ENCODE measurements at places on chromosomes 16 and 17.

GRCh38 chr16:49468611-49469310 lies 95.2 kb downstream of the C16orf78 start:
- DNase-seq = no peak

- peak; percentile 51 for DNase-seq
Measured at GRCh38 chr17:59330053-59330942, 1.2 kb upstream of the YPEL2 start.

DNA sequence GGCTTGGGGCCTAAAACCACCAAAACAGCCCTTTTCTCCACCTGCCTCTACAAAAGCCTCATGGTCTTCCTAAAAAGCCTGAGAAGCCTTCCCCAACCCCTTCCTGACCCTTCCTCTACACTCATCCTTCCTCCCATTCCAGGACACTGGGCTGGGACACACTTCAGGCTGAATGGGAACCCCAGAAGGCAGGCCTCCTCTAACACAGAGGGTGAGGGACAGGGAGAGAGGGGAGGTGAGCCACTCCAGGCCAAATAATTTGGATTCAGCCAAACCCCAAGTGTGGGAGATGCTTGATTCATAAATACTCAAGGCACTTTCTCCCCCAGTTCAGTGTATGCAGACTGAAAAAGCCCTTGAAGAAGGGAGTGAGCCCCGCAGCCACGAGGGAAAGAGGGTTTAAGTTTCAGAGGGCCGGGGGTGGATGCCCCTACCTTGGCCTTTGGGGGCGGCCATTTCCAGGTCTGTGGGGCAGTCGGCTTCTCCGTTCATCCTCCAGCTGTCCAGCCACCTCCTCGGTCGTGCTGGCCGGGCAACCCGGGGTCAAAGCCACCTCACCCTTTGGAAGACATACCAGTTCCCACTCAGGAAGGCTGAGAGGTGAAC lies 1.6 kb downstream of the UBTF start:
- DNase-seq = no peak

DNA sequence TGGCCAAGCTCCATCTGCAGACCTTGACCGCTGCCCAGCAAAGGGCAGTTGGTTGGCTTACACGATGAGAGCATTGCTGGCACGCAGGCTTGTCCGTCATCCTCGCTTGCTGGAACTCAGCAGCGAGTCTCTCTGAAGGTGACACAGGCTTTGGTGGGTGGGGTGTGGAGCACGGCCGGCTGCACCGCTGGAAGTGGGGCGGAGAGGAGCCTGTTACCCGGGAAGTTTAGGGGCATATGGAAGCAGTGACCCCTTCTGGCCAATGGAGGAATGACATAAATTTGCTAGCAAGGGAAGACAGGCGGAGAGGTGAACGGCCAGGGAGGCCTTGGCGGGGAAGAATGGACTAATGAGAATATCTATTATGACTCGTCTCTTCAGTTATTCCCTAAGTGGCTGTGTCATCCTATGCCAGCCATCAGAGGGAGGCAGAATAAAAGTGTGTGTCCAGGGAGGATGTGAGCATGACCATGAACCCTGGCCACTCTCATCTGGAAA lies 65.9 kb upstream of the SDK2 start:
- no peak for DNase-seq

DNA sequence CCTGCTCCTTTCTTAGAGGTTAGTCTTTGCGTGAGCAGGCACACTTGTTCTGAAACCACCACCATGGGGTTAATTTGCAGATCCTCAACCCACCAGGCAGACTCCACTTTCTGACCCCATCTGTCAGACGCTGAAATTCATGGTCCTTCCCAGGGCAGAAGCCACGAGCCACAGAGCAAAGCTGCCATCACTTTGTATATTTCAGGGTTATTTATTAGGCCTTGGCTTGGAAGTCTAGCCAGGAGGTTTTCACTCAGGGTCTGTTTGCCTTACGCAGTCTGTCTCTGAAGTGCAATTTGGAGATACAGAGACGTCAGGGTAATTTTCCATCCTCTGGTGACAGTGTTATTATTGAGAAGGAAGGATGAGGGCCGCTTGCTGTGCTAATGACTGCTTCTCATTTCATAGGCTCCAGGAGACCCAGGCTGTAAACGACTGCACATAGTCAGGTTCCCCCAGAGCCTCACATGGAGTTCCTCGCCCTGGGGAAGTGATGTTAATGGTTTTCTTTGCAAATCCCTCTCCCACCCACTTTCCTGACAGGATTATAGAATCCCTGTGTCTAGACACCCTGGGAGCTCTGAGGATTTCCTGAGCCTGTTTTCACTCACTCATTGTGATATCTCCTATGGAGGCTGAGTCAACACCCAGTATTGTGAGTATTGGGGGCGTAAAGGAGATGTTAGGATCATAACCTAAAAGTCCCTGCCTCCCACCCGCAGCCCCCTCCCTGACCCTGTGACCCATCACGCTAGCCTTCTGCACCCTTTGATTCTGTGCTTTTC lies 269.0 kb downstream of the ABCC12 start:
- DNase-seq = no peak

DNA sequence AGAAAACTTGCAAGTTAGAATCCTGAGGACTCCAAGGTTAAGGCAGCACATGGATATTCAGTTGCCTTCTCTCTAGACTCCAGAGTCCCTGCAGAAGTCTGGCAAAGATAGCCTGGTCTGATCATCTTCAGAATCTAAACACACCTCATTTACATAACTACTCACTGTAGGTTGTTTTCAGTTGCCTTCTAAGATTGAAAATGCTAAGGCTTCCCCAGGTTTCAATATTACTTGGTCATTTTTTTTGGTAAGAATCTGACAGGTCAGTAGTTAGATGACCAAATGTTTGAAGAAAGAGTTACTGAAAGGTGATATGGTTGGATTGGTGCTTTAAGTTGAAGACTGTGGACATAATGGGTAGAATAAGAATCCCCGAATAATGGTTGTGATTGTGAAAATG lies 205.4 kb upstream of the KCNJ16 start:
- no peak for DNase-seq

DNA sequence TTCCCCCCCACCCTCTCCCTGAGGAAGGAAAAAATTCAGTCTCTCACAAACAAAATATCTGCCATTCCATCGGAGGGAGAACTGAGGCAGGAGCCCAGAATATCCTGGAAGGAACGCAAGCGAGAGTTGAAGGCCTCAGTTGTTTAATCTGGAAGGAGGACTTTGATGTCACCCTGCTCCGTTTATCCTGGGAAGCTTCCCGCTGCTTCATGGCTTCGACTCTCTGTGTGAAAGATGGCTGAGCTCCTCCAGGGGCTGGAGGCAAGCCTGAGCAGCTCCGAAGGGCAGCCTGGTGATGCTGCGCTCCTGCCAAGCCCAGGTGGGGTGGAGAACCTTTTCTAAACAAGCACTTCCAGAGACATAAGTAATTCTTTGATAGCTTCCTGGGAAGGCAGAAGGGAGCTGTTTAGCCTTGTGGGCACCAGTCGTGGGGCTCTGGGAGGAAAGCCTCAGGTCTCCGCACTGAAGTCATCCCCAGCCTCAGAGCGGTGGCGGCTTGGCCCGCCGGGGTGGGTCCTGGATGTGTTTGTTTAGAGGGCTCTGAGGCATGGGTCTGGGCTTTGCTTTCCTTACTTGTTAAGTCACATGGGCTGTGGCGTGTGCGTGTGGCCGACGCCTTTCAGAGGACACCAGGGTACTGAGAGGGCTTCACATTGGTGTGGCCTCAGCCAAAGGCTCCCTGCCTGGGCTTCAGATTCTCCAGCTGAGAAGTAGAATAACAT lies 7.9 kb downstream of the NKD1 start:
- DNase-seq = no peak

GRCh38 chr17:49074851-49075540 lies 57.6 kb upstream of the B4GALNT2 start:
- DNase-seq = no peak

DNA sequence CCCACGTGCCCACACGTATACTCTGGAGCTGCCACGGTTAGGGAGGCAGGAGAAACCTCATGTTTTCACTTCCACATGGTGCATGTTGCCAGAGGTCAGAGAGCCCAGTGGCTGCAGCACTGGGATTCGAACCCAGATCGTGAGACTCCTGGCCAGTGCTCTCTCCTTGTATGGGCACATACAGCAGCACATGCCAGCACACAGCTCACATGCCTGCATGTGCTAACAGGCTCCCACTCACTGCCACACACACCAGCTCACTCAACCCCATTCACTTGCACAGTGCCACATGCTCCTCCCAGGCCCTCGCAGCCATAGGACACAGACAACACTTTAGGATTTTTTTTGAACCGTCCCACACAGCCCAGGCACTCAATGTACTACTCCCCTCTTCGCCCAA lies 49.5 kb upstream of the MRPS23 start:
- no peak for DNase-seq

DNA sequence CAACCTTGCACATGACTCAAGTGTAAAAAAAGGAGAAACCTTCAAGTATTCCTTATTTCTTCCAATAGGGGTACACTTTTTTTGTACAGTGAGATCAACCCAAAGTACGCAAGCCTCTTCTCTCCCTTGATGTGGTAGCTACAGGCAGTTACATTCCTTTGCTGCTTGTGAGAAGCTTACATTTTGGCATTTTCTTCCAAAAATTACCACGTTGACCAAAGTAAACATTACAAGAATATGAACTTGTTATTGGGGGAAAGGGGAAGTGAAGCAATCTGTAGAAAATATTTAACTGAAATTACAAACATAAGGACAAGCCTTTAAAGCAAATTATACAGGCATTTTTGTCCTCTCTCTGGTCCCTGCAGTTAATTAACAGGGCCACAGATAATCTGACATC lies 97.0 kb upstream of the TOB1 start:
- no peak for DNase-seq

GRCh38 chr16:64621616-64622015 lies 500.2 kb downstream of the CDH11 start:
- DNase-seq = no peak

DNA sequence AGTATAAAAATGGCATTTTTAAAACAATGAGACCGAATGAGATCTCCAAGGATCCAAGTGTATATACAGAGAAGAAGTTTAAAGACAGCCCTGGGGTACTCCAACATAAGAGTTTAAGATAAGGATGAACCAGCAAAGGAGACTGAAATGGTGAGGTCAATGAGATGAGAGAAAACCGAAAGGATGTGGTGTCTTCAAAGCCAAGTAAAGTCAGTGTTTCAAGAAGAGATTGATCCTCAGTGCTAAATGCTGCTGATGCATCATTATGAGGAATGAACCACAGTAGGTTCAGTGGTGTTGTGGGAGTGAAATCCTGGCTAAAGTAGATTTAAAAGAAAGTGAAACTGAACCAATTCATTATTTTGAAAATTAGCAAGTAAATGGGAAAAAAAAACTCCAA lies 38.1 kb upstream of the NLK start:
- no peak for DNase-seq

DNA sequence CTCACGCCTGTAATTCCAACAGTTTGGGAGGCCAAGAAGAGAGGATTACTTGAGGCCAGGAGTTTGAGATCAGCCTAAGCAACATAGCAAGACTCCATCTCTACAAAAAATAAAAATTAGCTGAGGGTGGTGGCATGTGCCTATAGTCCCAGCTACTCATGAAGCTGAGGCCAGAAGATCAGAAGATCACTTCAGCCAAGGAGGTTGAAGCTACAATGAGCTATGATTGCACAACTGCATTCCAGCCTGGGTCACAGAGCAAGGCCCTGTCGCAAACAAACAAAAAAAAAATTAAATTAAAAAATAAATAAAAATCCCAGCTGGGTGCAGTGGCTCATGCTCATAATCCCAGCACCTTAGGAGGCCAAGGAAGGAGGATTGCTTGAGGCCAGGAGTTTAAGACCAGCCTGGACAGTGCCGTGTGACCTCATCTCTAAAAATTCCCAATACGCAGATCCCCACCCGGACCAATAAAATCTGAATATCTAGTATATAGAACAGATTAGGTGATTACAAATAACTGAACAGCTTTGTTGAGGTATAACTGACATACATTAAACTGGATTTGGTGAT lies 18.2 kb upstream of the ATF7IP2 start:
- no peak for DNase-seq

- peak; percentile 92 for DNase-seq
Measured at GRCh38 chr17:30433514-30433913, 43.7 kb upstream of the GOSR1 start.

DNA sequence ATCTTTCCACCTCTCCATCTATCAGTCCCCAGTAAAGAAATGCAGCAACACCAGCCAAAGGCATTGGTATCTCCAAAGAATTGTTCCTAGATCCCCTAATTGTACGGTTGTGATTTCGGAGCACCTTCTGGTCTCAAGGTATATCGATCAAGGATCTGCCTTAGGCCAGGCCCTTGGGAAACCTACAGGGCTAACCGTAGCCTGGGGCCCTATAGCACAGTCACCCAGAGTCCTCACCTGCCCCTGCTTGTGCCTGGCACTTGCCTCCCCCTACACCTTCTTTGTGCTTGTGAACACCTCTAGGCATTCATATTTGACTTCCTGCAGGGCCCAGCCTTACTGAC lies 16.8 kb upstream of the AURKB start:
- no peak for DNase-seq

GRCh38 chr17:79729761-79730160 lies 982 bp upstream of the ENPP7 start:
- DNase-seq = no peak
